ENCODE measurements at places on chromosomes 12 and 14. TPM values are rescaled to one million over a fixed set of nuclear protein-coding genes. Genes with fewer than 3 reads are reported as not detected.

Gene MARS1
- total RNA-seq = 71.2 TPM

DNA sequence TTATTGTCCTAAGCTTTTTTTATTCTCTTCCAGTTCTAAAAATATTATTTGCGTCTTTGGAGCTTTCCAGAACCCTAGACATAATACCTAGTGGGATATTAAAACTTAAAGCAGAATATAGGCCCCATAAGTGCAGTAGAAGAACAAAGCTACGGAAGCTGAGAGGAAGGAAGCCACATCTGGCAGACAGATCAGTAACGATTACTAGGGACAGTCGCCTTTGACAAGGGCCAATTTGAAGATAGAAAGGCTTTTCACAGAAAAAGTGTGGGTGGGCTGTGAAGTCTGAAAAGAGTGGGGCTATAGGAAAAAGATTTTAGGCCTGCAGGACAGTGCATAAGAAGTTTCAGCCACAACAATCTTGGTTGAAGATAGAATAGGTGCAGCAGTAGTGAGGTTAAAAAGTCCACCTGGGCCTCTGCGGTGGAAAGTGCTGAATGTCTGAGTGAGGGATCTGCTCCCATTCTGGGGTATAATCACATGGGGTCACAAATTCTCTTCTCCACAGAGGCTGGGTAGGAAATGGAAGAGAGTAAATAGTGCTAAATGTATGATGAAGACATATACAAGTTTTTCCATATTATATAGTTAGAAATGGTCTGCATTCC is 114.5 kb downstream of the CMAS start:
- DNase-seq = no peak

Gene LARP4
- 38.5 TPM for total RNA-seq

DNA sequence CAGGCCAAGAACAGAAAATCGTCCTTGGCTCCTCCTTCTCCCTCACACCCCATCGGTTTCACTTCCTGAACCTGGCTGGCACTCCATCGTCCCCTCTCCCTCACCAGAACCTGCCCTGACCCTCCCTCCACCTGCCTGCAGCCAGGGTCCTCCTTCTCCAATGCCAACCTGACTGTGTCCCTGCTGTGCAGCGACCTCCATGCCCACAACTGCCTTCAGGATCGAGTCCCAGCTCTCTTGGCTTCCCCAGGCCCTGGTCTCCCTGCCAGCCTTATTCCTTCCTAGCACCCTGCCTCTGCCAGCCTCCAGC is 19.8 kb downstream of the HVCN1 start:
- no peak for DNase-seq

- DNase-seq = no peak
These were observed 1.8 kb upstream of the TUBA1B start for GRCh38 chr12:49133014-49133413.

Gene TDP1
- total RNA-seq = 10.8 TPM

All from vagina (tissue), 2 donors.